CD14-positive monocyte (primary cell): ENCODE measurements at places on chromosomes 6 and 20. TPM values are rescaled to one million over a fixed set of nuclear protein-coding genes. Genes with fewer than 3 reads are reported as not detected.

GRCh38 chr20:63974402-63975200 is 4.8 kb downstream of the SAMD10 start:
- no peak for DNase-seq

DNA sequence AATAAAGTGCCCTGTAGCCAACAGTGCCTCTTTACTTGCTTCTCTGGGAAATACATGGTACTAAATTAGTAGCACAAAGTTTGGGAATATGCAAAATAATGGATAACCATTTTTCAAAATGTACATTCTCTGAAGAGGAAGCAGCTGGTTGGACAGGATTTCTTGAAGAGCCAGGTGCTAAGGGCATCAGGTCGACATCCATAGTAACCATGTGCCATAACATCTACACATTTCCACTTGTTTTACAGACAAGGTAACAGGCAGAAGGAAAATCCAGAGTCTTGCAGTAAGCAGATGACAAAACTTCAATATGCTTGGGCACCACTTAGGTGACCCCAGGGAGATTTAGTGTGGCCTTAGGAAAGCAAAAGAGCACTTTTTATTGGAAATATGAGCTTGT is 36.5 kb upstream of the SMIM28 start:
- DNase-seq, result no peak

GRCh38 chr6:138800377-138801150 is 4.7 kb downstream of the ECT2L start:
- DNase-seq, result no peak

DNA sequence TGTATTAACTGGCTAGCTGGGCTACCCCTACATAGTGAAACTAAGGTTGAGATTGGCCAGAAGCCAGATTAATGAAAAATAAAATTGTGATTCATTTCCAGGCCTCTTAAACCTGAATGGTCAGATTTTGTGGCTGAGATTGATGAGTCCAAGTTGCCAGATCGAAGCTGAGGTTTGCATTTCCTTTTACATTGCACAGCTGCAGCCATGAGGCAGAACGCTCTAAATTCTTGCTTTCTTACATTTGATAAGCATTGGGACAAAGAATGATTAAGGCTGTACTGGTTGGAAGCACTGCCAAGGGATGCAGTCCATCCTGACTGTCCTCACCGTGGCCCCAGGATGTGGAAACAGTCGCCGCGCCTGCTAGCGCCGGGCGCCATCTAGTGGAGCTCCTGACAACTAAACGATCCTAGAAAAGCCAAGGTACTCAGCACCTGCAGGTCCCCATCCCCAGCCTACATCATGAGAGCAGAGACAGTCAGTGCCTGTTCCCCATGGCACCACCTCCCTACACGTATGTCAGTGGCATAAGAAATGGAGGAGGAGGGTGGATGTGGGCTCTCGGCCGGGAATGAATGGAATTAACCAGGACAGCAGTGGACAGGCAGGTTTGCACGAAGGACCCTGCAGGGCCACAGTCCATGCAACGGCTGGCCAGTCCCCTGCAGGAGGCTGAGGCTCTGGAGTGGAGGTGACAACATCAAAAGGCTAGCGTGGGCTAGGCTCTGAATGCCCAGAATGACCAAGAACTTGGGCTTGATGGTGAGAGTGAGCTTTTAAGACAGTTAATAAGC is 19.0 kb downstream of the PXDC1 start:
- DNase-seq, result peak; percentile 38

- no peak for DNase-seq
Observed at GRCh38 chr6:105757512-105758200, 328.5 kb upstream of the PRDM1 start.

DNA sequence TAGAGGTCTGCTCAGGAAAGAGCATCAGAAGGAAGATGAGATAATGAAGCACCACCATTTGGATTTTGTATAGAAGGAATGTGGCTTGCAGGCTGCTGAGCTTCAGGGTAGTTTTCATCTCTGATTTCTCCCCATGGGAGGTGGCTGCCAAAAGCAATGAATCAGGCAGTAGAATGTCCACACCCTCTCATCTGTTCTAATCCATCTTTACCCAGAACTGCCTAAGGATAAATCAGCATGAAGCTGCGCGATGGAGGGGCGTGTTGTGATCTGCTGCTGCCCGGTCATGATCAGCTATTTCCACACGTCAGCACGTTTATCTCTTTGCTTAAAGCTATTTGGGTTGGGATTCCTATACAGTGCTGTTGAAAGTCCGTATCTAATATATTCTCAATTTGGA is 295.4 kb downstream of the FOXA2 start:
- DNase-seq, result no peak

- no peak for DNase-seq
Observed at GRCh38 chr20:58657986-58658385, 6.9 kb downstream of the STX16 start.

- DNase-seq, result no peak
Observed at GRCh38 chr6:146426516-146426915, 117.1 kb upstream of the RAB32 start.

- DNase-seq, result no peak
Observed at GRCh38 chr6:52689857-52690256, 18.9 kb downstream of the TMEM14A start.

DNA sequence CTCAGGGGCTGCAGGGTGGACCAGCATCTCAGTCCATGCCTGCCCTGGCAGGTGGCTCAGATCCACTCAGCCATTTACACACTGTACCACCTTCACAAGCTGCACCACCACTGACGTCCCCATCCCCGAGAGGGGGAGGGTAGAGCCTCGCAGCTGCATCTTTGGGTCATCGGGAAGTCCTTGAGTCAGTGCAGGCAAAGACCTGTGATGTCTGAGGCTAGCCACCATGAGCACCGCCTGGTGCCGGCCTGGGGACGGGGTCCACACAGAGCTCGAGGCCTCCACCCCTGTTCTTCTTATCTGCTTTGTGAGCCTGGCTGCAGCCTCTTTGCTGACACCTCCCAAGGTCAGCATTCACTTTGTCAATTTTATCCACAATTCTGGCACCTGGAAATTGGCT is 141.4 kb downstream of the PHACTR3 start:
- DNase-seq, result no peak

DNA sequence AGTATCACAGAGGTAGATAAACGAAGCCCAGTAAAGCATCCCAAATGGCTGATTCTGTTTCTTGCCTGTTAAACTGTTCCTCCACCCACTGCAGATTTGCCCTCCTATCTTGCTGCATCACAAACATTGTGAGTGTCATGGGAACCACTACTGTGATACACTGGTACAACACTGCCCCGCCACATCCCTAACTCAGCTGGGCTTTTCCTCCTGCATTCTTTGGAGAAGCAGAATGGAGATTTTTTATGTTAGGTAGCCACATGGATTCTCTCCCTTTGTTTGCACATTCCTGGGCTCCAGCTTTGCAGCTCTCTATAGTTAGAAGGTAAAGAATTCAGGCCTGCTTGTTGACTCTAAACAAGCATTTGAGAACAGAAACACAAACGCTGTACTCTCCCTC is 234.1 kb downstream of the TMEM242 start:
- no peak for DNase-seq

DNA sequence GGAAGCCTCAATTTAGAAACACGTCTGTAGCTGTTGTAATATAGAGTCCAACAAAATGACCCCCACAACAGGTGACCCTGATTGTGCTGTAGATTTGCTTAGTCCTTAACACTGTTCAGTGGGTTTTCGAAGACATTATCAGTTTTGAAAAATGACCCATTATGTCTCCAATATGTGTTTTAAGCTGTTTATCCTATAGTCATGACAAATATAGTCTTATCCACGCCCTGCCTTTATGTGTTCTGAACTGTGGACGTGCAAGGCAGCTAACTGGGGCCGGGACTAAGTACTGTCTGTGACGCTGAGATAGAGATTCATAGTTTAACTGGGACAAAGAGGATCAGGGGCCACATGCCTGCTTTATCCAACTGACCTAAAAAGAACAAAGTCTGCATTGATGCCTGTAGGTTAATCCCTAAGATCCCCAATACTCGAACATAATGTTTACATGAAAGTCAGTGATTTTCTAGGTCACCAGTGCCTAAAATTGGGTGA is 192.4 kb downstream of the CD83 start:
- DNase-seq, result no peak

- no peak for DNase-seq
Observed at GRCh38 chr20:56788041-56788670, 159.1 kb downstream of the TFAP2C start.

DNA sequence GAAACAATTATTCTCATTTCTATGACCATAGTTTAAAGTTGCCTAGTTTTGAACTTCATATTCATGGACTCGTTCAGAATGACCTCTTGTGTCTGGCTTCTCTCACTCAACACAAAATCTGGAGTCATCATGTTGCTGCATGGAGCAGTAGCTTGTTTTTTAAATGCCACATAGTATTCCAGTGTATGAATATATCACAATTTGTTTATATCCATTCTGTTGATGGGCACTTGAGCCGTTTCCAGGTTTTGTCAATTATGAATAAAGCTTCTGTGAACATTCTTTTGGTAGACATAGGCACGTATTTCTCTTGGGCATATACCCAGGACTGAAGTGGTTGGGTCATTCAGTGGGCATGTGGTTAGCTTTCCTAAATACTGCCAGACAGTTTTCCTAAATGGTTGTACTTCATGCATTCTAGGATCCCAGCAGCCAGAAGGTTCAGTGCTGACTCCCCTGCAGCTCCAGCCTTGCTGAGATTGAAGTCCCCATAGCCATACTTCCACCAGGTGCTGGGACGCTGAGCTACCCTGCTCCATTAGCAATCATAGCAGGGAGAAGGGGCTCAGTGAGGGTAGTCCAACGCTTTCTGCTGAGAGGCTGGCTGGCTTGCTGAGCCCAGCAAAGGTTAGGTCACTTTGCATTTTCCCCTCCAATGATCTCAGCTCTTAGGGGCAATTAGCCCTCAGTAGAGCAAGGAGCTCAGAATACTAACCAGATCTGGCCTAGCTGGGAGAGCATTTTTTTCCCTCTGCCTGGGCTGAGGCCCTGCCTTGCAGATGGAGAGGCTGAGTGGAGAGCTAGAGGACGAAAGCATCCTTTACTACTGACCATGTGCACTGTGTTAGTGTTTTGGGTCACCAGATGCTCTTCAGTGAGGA is 35.7 kb upstream of the CTNNBL1 start:
- no peak for DNase-seq

- DNase-seq, result no peak
Observed at GRCh38 chr6:140677781-140678528, 1303.5 kb upstream of the CITED2 start.

DNA sequence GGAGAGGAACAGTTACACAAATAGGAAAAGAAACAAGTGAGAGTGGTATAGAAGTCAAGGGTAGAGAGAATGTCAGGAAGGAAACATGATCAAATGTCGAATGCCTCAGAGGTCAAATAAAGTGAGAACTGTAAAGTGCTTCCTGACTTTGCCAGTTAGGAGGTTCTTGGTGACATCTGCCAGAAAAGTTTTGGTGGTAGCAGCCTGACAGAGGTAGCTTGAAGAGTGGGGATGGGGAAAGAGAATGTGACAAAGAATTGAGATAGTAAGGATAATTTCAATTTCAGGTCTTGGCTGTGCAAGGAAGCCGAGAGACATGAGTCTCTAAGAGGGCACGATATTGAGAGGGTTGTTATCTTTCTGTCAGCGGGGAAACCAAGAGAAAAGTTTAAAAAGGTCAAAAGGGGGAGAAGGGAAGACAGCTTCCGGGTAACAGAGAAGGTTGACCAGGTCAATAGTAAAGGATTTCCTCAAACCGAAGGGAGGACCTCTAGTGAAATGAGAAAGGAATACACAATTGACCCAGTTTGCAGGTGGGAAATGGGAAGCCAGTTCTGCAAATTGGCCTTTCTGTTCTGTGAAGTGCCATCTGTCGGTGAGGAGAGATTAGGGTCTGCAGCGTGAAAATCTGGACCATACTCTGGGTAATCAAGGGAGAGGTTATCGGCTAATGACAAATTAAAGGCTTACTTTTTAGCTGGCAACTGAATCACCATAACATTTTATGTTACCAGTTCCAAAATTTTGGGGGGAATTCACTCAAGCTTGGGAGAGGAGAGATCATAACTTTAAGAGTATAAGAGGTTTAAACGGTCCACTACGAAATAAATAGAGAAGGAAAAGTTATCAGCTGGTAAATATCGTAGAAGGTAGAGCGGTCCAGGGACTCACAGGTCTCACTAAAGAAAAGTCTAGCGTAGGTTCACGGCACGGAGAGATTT is 973 bp upstream of the BRD2 start:
- DNase-seq, result peak; percentile 58

- peak; percentile 90 for DNase-seq
Observed at GRCh38 chr20:53578492-53579222, 15.0 kb downstream of the ZNF217 start.

DNA sequence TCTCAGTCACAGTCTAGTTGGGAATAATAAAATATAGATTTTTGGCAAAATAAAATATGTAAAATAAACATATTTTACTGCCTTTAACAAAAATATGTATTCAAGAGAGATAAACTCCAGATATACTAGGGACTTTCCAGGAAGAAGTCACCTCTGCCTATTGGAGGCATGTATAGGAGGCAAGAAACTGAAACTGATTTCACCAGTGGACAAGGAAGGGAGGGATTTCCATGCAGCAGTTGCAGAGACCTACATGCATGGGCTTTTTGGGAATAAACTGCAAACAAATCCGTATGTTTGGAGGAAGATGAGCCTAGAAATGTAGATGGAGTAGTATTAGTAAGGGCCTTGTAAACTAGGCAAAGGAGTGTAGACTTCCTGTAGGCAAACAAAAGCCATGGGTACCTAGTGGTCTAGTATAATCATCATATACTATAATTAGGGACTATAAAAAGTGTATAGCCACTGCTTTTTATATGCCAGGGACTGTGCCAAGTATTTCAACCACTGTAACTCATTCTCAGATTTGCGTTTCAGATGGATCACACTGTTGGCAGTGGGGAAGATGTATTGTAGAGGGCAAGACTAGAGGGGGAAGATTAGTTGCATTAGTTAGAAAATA is 38.9 kb downstream of the CD109 start:
- no peak for DNase-seq

GRCh38 chr20:62087227-62087626 is 21.5 kb upstream of the TAF4 start:
- DNase-seq, result no peak

The ID4 gene
- polyA plus RNA-seq, result not detected in 2 replicates

The DEFB132 gene
- not detected for polyA plus RNA-seq

The MMP24OS gene
- polyA plus RNA-seq, result 9.5 TPM

The MDFI gene
- not detected for polyA plus RNA-seq

The TMEM14B gene
- 185 TPM for polyA plus RNA-seq

The DPPA5 gene
- polyA plus RNA-seq, result not detected

The HLA-DQB2 gene
- polyA plus RNA-seq, result not detected
